ENCODE measurements at places on chromosomes 11 and 22.

- DNase-seq, result no peak
Measured at GRCh38 chr11:66659763-66660162, 17.9 kb downstream of the RBM4B start.

DNA sequence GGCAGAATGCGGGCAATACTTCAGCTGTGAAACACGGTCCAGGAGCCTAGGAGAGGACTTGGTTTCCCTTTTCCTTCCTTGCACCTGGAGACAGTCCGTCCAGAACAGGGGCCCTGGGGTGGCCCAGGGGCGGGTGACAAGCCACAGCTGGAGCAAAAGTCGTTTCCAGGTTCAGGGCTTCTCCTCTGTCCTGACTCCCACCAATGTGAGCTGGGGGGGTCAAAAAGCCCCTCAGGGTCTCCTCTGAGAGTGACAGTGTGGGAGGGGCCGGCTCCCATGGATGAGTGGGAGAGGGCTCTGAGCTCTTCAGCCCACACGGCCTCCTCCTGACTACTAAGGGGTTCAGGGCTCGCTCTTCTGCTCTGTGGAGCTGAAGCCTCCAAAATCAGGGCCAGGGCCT lies 20.1 kb upstream of the ARFGAP3 start:
- DNase-seq, result no peak

GRCh38 chr22:35437049-35437448 lies 37.1 kb downstream of the MCM5 start:
- no peak for DNase-seq

- no peak for DNase-seq
Measured at GRCh38 chr11:4027746-4028145, 66.9 kb upstream of the RRM1 start.

DNA sequence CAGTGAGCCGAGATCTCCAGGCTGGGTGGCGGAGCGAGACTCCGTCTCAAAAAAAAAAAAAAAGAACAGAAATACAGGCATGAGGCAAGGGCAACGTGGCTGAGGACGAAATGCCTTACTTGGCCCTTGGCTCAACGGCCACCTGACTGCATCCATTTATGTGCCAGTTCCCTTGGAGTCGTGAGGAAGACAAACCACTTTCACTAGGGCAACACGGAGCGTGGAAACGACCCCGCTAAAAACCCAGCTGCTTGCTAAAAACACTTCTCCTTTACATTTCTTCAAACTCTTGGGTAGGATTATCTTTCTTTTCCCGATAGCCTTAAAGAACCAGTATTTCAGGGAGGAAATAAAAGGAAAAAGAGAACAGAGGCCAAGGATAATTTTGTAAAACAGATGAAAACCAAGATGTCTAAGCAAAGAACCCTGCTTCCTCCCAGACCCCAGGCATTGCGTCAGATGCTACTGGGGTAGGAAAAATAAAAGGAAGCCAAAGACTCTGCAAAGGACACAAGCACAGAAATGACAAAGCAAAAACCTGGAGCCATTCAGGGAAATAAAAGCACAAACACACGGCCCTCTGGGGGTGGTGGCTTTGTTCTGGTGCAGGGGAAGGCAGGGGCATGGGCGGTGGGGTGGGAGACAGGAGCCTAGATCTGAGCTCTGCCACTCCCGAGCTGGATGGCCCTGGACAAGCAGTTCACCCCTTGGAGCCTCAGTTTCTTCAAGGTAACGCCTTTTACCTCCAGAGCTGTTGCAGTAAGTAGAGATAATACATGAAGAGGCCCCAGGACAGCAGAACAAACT lies 37.0 kb downstream of the PC start:
- no peak for DNase-seq

DNA sequence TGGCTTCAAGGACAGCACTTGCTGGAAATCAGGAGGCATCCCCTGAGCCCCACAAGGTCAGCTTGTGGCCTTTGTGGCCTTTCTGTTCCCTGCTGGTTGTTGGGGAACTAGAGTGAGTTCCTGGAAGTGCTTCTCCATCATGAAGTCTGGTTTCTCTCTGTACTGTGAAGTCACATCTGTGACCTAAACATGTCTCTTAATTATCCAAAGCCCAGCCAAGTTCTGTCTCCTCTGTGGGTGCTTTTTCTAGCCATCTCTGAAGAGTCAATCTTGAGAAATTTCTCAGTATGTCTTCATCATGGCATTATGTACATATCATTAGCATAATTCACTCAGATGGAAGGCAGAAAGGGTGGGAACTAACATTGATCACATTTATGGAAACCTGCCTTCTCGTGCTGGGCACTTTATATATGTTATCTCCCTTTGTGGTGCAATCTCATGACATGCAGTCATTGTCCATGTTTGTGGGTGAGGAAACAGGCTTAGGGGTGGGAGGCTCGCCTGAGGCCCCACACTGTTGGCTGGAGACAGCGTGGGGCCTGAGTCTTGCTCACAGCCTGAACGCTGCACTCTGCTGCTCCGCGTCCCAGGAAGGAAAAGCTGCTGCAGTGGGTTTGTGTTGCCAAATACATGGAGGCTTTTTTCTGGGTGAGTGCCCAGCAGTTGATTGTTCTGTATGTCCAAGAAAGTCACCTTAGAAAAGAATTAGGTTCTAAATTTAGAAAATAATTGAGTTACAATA lies 24.6 kb downstream of the IGHMBP2 start:
- DNase-seq, result no peak

DNA sequence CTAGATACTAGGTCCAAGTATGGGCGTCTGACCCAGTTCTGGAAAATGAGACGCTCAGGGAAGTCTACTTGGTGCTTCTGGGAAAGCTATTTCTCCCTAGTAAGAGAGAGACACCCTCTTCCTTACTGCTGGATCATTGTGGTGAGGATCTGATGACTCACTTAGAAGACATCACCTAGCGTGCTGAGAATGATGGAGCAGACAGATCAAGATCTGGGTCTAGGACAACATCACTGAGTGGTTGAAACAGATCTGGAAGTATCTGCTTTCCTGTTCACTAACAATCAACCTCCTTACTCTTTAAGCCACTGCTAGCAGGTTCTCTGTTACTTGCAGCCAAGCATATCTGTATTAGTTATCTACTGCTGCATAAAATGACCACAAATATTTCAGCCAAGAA lies 38.3 kb upstream of the HMGXB4 start:
- DNase-seq, result no peak

DNA sequence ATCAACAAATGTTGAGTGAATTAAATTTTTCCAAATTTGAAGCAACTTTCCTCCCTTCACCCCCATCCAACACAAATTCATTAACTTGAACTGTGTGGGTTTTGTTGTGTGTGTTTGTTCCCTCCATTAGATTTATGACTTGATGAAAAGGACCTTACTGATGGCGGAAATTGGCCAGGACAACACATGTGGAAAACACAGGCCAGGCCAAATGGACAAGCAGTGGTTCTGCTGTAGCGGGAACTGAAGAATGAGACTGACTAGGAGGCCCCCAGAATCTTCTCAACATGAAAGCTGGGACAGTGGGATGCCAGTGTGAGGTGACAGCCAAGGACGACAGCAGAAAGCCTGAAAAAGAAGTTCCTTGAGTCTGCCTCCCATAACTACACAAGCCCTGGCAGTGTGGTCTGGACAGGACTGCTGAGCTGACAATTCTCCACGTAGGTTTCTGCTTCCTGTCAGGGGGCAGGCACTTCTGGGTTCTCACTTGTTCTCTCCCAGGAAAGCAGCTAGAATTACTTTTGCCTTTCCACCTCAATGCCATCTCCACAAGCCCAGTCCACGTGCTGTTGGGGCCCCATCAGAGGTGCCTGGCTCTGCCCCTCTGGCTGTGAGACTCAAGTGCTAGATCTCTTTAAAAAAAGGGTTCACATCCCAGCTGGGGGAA lies 94.3 kb downstream of the ETS1 start:
- DNase-seq, result no peak

- no peak for DNase-seq
Measured at GRCh38 chr11:117815262-117815803, 9.2 kb downstream of the FXYD2 start.

- no peak for DNase-seq
Measured at GRCh38 chr11:62468577-62468976, 49.7 kb downstream of the SCGB1A1 start.

DNA sequence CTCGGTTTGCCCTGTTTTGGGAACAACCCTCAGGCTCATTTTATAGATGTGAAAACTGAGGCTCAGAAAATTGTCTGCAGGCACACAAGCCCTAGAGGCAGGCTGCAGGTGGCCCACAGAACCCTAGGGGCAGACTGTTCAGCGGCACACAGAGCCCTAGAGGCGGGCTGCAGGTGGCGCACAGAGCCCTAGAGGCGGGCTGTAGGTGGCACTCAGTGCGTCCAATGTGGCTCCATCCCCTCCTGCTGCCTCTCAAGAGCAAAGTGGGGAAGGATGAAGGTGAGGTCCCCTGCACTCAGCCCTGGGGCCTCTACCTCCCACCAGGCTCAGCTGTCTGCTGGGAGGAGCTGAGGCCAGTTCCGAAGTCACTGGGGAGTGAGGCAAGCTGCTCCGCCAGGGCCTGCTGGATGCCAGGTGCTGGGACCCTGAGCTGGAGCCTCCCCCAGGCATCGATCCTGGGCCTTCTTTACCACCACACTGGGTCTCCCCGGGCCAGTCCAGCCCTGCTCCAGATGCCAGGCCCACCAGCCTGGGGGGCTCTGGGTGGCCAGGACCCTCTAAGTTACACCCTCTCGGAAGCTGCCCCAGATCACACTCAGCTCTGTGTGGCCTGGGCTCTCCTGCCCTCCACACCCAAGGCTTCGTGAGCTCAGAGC lies 2.3 kb downstream of the ACY3 start:
- no peak for DNase-seq

DNA sequence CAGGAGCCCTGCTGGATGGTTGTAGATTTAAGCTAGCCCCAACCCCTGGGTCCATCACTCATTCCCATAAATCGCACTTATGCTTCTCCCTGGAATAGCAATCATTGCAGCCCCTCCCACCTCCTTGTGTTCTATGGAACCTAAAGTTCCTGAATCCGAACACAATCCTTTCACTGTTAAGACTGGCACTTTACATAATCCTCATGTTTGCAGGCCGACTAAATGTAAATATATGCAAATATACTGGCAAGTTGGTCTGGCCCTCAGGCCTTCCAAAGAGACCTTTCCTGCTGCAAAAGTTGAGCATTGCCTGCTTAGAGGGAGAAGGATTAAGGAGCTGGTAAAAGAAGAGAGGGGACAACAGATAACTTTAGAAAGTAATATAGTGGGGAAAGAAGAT lies 892.9 kb downstream of the OPCML start:
- DNase-seq, result no peak

- DNase-seq, result no peak
Measured at GRCh38 chr11:45369313-45369712, 83.2 kb upstream of the SYT13 start.

GRCh38 chr22:38032681-38033521 lies 24.3 kb upstream of the PICK1 start:
- no peak for DNase-seq

- DNase-seq, result no peak
Measured at GRCh38 chr11:10943968-10944367, 86.1 kb upstream of the ZBED5 start.

GRCh38 chr11:78156127-78156844 lies 16.9 kb upstream of the ALG8 start:
- no peak for DNase-seq

- DNase-seq, result no peak
Measured at GRCh38 chr11:109155291-109155690, 266.7 kb upstream of the C11orf87 start.

DNA sequence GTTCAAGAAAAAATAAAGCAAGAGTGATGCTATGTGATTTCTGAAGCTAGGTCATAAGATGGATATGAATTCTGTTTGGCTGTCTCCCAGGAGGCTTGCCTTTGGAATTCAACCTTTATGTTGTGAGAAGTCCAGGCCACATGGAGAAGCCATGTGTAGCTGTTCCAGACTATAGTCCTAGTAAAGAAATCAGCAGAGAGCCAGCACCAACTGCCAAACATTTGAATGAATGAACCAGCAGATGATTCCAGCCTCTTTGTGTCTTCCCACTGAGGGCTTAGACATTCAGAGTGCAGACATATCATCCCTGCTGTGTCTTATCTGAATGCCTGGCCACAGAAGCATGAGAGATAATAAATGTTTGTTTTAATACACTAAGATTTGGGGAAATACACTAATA lies 1150.6 kb downstream of the DLG2 start:
- no peak for DNase-seq

DNA sequence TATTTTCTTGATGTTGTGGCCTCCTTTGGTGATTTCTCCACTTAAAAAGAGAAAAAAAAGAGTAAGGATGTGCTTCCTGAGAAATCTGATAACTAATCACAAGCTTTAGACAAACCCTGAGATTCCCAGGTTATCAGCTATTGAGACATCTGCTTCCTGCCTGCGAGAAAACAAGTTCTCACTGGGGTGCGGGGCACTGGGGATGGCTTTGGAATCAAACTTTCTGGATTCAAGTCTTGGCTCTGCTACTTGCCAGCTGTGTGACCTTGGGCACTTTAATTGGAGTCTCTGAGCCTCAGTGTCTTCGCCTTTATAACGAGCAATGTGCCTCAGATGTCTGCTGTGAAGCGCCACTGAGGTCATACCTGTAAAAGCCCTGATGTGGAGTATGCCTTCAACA lies 152.5 kb upstream of the NAV2 start:
- no peak for DNase-seq

All from HS-27A (cell line).